ENCODE measurements at places on chromosomes 5 and 9. TPM values are rescaled to one million over a fixed set of nuclear protein-coding genes. Genes with fewer than 3 reads are reported as not detected.

The SGTB gene
- total RNA-seq = 6.4 TPM

The PCSK1 gene
- not detected for total RNA-seq

The PCDHA13 gene
- total RNA-seq = 5.8 TPM

The WDR31 gene
- total RNA-seq = 4.1 TPM

The GABRA6 gene
- total RNA-seq = not detected

The SPACA9 gene
- total RNA-seq = 5.8 TPM

The ADRB2 gene
- 0.42 TPM for total RNA-seq

Data from mesothelial cell of epicardium (in vitro differentiated cells).